ENCODE measurements at places on chromosomes 2 and 18.

GRCh38 chr2:181902625-181903024, 11.1 kb downstream of the ITPRID2 start:
- DNase-seq: no peak

DNA sequence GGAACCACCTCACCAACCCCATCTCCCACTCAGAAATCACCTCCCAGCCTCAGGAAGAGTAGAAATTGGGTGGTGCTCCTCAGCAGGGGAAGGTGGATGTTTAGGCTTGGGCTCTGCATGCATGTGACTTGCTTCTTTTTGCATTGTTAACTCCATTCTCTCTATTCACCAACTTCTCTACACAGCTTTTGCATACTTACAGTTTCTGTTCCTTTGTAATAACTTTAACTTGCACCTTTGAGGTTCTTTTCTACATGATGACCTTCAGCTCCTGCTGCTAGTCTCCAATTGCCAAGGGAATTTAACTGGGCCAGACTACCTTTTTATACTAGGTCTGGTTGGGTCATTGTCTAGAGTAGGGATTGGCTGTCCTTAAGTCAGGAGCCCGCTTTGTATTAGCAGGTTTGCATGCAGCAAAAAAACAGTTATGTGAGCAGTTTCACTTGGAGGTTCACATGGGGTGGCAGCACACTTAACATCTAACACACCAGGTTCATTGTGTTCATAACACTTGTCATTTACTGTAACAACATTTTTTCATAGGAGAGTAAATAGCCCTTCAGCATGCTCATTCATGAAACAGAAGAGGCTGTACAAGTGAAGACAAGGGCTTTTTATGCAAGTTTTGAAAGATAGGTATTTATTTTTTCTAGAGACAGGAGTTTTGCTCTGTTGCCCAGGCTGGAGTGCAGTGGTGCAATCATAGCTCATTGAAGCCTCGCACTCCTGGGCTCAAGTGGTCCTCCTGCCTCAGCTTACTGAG, 12.0 kb downstream of the MRPL35 start:
- DNase-seq: no peak

GRCh38 chr2:144146076-144146475, 373.8 kb downstream of the ZEB2 start:
- DNase-seq: no peak

GRCh38 chr18:62206593-62206992, 19.5 kb downstream of the RELCH start:
- no peak for DNase-seq

DNA sequence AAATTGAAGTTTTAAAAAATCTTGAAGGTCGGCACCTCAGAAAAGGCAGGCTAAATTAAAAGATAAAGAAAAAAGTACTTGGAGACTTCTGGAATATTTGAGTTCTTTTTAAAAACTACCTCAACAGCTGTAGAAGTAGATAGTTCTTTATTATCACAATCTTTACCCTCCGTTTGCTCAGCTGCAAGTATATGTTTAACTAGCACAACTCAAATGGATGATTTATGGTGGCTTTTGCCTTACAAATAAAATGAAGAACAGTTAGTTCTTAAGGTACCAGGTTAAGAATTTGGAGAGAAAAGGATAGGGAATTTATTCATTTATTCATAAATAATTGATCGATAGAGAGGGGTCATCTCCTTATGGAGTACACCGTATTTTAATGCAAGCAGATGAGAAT, 237.6 kb upstream of the FOSL2 start:
- DNase-seq: no peak

GRCh38 chr2:43343573-43344304, 117.3 kb upstream of the ZFP36L2 start:
- DNase-seq: no peak

DNA sequence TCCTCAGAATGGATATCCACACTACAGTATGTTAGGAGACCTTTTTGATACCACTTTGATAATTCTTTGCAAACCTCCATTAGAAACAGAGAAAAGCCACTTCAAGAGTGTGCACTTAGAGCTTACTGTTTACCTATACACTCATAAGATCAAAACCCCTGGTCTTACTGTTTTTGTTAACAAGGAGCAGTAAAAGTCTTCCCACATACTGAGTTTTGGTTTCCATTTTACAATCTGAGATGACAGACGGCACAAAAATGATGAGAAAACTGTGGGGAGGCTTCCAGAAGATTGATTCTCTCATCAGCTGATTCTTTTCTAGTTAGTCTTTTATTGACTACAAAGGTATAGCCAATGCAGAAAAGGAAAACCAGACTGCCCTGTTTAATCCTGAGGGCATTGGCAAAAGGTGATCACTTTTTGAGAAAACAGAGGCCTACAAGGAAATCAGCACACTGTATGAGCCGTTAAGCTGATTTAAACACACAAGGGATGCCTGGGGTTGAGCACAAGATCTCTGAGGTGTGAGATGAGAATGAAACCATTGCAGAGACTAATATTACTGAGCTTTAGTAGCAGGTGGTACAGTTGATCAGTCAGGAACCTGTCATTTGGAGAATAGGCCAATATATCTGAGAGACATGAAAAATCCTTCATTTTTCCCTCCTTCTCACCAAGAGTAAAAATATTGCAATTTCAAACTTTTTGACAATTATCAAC, 368.6 kb downstream of the GRB14 start:
- no peak for DNase-seq

DNA sequence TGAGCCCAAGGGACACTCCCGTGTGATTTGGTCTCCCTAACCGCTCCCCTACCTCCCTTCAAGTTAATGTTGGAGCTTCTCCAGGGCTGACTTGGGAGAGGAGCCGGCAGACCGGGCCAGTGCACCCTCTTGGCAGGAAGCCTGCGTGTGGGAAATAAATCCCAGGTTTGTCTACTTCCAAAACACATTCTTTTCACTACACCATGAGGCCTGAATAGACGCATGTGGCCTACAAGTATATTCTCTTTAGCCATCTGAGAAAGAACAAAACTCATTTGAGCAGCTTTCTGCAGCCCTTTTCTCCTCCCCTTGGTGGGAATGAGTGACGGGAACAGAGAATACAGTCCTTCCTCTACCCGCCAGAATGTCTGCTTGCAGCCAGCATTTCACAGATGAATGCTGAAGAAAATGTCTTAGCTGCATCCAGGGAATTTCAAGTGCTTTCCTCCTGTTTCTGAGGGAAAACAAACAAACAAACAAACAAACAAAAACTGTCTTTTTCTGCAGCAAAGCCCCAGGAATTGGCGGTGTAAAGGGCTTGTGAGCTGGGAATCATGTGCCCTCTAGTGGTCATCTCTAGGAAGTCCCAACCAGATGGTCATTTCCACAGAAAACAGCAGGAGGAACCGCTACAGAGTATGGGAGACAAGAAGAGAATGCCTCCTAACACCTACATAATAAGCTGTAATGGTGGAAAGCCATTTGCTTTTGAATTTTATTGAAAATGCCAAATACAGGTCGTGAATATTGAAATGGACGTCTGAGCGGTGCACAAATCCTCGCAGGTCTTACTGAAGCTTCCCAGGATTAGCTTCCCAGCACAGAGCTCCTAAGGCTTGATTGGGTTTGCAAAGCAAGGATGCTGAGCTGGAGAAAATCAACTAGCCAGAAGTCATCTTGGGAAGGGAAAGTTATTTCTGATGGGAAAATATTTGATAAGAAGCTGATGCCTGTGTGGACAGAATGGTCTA, 41.2 kb upstream of the DAPL1 start:
- DNase-seq: peak; percentile 13

- no peak for DNase-seq
These were observed 534.2 kb downstream of the SPAG16 start for GRCh38 chr2:213818436-213818835.

- peak; percentile 88 for DNase-seq
These were observed 5.8 kb downstream of the NT5DC4 start for GRCh38 chr2:112726487-112727190.

- no peak for DNase-seq
These were observed 1.2 kb downstream of the MAT2A start for GRCh38 chr2:85540133-85540648.

DNA sequence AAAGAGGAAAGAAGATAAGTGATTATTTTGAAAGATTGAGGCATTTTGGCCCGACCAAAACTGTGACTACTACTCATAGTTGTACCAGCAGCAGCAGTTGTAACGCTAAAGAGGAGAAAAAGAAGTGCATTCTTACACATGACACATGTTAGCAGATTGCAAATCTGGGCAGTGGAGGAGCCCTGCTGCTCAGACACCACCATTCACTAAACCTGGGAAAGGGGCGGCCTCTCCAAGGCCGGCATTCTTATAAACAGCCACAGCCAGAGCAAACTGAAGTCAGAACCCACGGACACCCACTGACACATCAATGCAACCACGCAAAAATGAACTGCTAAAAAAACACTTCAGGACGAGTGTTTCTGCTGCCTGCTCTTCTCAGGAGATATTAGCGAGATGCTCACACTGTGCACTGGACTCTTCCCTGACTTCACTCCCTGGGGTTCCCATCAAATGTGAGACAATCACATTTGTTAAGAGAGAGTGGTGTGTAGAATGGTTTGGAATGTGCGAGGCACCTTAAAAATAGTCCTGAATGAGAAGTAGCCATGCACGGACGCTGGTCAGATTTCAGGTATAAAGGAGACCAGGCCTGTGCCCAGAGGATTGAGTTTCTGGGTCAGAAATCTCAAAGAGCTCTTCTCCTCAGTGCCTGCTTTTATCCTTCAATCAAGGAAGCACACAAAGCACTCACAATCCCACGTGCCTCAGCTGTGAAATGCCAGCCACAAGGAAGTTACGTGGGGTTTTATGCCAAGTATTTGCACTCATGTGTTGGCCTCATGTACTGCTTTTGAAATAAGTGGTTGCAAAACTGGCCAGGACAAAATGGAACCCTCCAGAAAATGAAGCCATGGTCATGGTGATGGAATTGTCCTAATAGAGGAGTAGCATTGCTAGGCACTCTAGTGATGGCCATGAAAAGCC, 83.4 kb downstream of the MTCL1 start:
- no peak for DNase-seq

Measured in stimulated activated naive CD8-positive, alpha-beta T cell treated with anti-CD3 and anti-CD28 coated beads, Interleukin-15, amount 100 ng/mL, for 72 hours (primary cell).